ENCODE measurements at places on chromosomes 2 and 18.

- no peak for DNase-seq
Observed at GRCh38 chr2:147356157-147356556, 488.7 kb upstream of the ACVR2A start.

GRCh38 chr2:202610380-202610779 lies 24.4 kb upstream of the FAM117B start:
- no peak for DNase-seq

GRCh38 chr2:190646780-190647522 lies 1.9 kb upstream of the NAB1 start:
- DNase-seq: no peak

DNA sequence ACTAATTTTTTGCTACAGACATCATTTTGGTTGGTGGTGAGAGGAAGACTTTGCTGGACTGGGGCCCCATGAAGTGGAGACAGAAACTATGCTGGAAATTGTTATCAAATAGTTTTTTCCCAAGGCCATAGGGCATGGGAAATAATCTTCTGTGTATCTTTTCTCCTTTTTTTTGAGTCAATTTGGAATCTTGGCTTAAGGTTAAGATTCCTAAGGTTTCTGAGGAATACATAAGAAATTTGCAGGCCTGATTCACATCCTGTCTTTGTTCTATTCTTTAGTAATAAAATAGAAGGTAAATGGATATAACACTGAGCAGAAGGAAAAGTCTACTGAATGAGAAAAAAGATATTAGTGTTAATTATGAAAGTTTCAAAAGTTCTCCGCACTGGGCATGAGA lies 16.6 kb downstream of the SMC6 start:
- DNase-seq: no peak

DNA sequence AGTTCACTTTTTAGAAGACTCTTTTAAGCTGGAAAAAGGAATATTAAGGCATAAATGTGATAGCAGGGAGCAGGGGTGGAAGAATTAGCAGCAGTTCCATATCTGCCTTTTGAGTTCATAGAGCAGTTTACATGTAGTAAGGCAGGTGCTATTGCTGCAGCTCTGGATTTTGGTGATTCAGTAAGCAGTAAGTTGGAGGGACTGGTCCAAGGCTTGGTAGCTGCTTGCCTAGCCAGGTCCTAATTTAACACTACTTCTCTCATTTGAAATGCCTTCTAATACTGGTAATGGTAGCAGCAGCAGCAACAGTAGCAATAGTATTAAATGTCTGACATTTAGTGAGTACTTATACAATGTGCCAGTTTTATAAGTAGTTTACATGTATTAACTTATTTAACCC lies 30.0 kb downstream of the HAT1 start:
- no peak for DNase-seq

DNA sequence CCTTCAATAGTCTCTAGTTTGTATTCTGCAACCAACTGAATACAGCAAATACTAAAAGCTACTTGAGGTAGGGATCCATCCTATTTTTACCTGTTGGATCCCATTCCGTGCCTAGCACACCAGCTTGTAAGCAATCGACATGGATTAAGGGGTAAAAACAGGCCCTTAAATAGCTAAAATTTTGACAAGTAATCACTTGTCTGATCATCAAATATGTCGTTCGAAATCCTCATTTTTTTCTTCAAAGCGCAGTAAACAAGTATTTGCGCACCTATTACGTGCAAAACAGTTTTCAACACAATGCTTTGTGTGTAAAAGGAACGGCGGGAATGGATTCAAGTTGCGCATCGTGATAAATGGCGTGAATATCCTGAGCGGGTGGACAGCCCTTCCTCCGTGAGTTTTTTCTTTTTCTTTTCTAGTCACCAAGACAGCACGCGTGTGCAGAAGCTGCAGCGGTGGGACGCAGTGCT lies 1.4 kb upstream of the ACVR2A start:
- no peak for DNase-seq

- DNase-seq: no peak
Observed at GRCh38 chr18:23585007-23585871, 1.1 kb downstream of the NPC1 start.

GRCh38 chr2:106165561-106165960 lies 28.5 kb downstream of the UXS1 start:
- DNase-seq: no peak

DNA sequence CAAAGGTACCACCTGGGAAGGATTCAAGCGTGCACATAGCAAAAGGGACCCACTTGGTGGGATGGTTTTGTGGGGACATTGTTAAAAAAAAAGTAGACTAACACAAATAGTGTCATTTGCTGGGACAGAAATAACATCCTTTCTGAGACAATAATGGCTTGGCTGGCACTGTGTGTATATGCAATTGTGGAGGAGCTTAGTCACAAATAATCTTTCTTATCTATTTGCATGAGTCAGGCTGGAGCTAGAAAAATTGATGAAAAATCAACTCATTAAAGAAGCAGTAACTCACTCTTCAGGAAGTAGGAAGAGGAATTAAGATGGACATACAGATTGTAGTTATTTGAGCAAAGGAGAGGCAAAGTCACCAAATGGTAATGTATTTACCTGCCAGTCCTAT lies 29.5 kb upstream of the ITGB6 start:
- no peak for DNase-seq

- no peak for DNase-seq
Observed at GRCh38 chr2:43387092-43388062, 161.0 kb upstream of the ZFP36L2 start.

GRCh38 chr2:27988718-27989117 lies 98.2 kb downstream of the BABAM2 start:
- DNase-seq: no peak

- no peak for DNase-seq
Observed at GRCh38 chr2:27356056-27356381, 545 bp downstream of the GTF3C2 start.

DNA sequence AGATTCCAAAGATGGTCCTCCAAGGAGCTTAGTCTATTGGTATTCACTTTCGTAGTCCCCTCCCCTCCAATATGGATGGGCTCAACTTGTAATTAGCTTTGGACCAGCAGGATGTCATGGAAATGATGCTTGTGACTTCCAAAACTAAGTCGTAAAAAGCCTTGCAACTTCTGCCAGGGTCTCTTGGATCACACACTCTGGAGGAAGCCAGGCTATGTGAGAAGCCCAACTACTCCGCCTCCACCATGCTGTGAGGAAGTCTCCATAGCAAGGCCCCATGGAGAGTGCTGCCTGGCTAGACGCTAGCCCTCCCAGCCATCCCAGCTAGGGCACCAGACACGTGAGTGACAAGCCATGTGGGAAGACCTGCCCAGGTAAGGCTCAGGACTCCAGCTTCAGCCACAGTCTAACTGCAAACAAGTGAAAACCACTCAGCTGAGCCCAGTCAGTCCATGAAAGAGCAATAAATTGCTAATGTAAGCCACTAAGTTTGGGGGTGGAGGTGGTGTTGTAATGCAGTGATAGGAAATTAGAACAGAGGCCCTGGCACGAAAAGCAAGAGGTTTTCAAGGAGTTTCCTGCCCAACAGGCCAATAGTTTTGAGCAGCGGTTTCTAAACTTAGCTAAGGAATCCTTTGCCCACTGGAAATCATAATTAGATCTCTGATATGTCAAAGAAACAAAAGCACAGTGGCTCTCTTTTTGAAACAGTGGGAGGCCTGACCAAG lies 77.5 kb upstream of the GLI2 start:
- DNase-seq: no peak

DNA sequence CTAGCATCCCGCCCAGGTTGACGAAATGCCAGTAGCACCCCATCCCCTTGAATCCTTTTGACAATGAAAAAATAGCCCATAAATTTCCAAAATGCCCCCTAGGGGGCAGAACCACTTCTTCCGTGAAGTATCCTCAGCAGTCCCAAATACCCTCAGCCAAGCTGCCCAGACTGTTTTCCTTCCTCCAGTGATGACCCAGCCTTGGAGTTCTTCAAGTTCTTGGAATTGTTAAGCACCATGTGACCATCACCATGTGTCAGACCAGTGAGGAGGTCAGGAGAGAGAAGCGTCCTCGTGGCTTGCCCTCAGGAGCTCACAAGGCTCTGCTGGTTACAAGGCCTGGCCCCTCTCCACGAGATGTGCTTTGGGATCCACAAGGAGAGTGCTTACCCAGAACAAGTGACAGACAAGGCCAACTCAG lies 1.4 kb upstream of the SLC23A3 start:
- DNase-seq: no peak

- no peak for DNase-seq
Observed at GRCh38 chr2:232879618-232880494, 9.8 kb downstream of the SNORC start.

- no peak for DNase-seq
Observed at GRCh38 chr2:101152272-101153076, 1.3 kb upstream of the TBC1D8 start.

GRCh38 chr2:179057737-179058136 lies 7.8 kb upstream of the CCDC141 start:
- no peak for DNase-seq

- DNase-seq: no peak
Observed at GRCh38 chr2:10039658-10040410, 3.5 kb upstream of the KLF11 start.

DNA sequence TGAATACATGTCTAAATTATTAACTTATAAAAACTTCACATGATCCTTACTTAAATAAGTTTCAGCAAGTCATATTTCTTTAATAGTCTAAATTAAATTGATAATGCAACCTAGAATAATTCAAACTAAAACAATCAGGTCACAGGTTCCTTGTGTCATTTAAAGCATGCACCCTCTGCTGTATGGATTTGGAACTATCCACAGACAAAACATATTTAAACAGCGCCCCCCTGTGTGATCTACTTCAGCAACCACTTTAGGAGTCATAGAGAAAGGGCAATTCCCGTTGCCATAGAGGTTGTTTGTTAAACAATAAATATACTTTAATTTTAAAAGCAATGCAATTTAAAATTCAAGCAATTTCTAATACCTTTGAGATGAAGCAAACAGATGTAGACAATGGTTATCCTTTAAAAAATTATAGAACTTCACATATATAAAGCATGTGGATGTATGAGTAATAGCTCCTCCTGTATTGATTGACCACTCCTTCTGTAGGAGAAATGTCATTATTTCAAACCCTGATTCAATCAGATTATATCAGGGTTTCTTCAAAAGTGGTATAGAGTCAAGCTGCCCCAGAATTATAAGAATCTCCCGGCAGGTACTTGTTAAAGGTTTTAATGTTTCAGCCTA lies 21.2 kb downstream of the GRB14 start:
- DNase-seq: no peak

- no peak for DNase-seq
Observed at GRCh38 chr18:60248336-60249330, 123.9 kb downstream of the MC4R start.

GRCh38 chr2:205405752-205406151 lies 276.5 kb upstream of the NRP2 start:
- DNase-seq: no peak

- no peak for DNase-seq
Observed at GRCh38 chr18:30754846-30755245, 287.7 kb downstream of the DSC3 start.

GRCh38 chr2:180222644-180223043 lies 215.5 kb upstream of the CWC22 start:
- no peak for DNase-seq

All from cortex of kidney (tissue), 1 donor.